ENCODE measurements at places on chromosomes 3 and 15.

- no peak for DNase-seq
These were observed 56.0 kb downstream of the PDE8A start for GRCh38 chr15:85037641-85038040.

- DNase-seq = no peak
These were observed 33.8 kb downstream of the PIK3R4 start for GRCh38 chr3:130712718-130713423.

DNA sequence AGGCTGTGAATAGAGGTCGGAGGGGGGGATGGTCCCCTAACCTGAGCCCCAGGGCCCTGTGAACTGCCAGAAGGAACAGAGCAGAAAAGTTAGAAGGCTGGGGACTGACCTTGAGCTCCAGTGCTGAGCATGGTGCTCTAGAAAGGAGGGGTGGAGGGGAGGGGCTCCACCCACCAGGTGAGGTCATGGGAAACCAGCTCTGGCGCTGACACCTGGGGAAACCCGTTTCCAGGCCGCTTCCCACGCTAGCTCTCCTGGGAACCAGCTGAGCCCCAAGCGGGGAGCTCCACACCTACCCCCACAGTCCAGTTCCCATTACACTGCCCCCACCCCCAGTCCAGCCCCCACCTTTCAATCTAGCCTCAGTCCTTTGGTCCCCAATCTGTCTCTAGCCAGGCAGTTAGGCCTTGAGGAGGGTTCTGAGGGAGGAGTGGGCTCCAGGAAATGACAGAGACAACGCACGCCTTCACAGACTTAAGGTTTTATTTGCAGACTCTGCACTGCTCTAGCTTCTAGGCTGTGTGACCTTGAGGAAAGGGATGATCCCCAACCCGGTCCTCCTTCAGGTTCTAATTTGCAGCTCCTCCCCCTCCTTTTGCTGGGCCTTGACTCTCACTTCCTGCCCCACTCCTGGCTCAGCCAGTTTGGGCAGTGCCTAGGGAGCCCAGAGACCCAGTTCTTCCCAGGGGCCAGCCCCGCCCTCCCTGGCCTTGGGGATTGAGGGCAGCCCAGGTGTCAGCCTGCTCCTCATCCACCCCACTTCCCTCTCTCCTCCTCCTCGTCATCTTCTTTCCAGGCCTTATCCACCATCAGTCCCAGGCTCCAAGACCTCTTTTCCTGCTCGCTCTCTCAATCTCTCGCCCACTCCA, 2.1 kb downstream of the RHOV start:
- no peak for DNase-seq

DNA sequence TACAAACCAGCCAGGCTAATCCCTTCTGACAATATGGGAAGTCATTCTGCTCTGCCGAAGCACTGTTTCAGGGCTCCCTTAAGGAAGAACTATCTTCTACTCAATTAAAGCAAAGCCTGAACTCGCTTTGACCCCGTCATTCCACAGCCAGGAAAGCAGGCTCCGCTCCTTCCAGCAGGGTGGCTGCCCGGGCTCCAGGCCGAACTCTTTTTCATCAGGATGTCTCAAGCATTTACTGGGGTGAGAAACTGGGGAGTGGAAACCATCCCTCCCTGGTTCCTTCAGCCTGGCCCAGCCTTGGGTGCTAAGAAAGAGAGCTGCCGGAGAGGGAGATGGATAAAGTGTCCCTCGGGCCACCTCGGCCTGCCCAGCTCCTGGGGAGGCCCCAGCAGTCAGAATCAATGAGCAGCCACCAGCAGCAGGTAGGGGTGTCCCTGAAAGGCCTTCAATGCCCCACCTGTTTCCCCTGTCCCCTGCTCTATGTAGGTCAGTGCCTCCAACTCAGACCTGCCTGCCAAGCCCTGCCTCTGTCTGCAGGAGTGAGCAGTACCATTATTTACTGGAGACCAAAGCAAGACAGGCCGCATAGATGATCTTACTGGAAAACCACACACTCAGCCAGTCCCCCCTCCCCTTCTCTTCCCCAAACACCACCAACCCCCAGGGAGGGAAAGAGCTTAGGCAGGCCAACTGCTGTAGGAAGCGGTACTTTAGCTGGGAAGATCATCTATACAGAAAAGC, 225.6 kb upstream of the TLE3 start:
- peak; percentile 65 for DNase-seq

- no peak for DNase-seq
These were observed 298.9 kb downstream of the LRTM1 start for GRCh38 chr3:54628888-54629441.

DNA sequence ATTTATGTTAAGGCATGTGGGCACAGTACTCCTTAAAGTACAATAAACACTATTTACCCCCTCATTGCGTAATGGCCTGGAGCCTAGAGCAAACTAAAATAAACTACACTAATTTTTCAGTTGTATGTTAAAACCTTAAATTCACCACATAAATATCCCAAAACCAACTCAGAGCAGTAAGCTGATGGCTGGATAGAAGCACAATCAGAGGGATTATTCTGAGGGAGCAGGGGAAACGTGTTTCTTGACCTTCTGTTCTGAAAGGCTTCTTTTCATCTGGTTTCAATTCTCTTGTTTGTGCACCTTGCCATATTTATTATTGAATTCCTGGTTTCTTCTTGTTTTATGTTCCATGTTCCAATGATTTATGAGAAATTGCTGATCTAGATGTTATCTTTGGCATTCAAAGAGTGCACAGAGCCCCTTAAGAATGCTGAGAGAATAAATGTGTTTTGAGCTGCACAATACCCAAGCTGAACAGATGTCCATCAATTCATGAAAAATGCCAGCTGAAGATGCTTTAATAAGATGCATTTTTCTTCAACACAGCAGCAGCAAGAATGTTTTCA, 29.6 kb downstream of the RPL22L1 start:
- DNase-seq = no peak

DNA sequence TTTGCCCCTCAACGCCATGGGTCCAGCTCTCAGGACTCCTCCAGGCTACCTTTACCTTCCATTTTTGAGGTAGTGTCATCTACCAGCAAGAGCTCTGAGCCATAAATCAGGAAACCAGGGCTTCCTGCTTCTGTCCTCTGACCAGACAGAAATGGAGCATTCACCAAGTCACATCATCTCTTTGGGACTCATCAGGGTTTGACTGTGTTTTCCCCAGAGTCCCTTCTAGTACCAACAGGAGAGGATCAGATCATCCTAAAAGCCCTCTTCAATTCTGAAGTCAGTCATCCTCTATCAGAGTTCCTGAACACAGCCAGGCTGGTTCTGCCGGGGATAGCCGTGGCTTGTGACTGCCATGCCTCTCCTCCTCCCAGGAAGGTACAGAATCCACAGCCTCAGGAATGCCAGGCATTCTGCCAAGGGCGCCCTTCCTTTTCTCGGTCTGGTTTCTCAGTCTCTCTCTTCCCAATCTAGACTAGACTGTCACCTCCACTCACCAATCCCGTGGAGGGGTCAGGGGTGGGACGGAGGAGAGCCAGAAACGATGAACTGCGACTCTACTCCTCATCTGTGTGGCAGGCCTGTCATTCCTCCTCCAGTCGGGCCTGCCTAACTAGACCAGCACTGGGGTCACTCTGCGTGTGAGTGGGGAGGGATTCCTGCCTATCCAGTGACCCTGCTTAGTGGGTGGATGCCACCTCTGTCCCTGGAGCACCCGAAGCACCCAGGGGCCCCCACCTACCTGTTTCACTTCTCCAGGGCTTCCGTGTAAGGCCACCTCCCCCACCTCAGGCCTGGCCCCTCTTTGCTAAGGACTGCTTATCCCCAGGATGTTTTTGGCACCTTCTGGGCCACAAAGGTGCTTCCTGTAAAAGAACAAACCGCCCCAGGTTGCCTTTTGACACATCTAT, 30.9 kb downstream of the CCNL1 start:
- peak; percentile 16 for DNase-seq

- DNase-seq = no peak
These were observed 31.3 kb downstream of the LDHAL6B start for GRCh38 chr15:59237924-59238331.

- no peak for DNase-seq
These were observed 147.8 kb upstream of the IL12A start for GRCh38 chr3:159840703-159841299.

- DNase-seq = no peak
These were observed 37.6 kb downstream of the TMCC1 start for GRCh38 chr3:129855832-129856419.

GRCh38 chr3:117809186-117810081, 1099.9 kb downstream of the TUSC7 start:
- no peak for DNase-seq

DNA sequence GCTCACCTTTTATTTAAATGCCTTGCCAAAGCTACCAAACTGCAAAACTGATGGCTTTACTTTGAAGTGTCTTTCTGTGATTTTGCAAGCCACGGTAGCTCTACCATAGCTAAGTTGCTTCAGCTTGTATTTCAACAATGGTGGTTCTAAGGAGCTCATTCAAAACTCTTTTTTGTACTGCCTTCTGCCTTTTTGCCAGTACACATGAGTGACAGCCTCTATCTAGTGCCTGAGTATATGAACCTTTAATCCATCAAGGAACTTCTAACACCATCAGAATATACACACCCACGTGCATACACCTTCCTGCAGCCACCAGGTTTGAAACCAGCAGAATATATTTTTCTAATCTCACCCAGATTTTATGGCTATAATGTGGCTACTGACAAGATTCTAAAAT, 10.4 kb upstream of the NR2F2 start:
- DNase-seq = peak; percentile 25

DNA sequence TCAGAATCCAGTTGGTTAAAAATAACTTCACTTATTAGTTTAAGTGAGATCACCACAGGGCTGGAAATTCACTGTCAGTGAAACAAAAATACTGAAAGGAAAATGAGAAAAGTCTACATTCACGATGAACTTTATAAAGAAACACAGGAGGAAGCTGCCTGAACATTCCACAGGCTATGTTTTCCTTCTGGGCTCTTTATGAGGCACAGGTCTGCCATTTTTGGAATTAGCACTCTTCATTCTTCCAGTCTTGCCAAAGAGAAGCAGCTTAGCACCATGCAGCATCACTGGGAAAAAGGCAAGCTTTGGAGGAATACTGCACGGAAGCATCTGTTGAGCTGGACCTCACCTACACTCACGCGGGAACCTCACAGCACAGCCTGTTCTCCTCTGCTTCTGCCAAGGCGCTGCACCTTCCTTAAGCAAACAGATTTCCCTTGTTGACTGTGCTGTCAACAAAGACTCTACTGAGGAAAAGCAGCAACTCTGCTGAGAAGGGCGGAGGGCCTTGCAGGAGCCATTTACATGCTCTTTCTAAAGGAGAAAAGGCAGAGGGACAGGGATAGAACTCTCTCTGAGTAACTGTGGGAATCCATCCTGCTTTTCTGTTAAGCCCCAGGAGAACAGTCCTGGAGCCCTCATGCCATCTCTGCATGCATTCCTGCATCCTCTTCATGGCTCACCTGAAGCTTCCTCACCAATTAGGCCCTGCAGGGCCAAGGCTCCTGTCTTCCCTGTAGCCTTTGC, 15.7 kb downstream of the SUSD5 start:
- peak; percentile 8 for DNase-seq

- DNase-seq = no peak
These were observed 7.8 kb downstream of the CLDND1 start for GRCh38 chr3:98514948-98515347.

- no peak for DNase-seq
These were observed 27.5 kb upstream of the MAPKBP1 start for GRCh38 chr15:41746802-41747201.

- peak; percentile 68 for DNase-seq
These were observed 36.3 kb downstream of the APBA2 start for GRCh38 chr15:28921919-28922706.

DNA sequence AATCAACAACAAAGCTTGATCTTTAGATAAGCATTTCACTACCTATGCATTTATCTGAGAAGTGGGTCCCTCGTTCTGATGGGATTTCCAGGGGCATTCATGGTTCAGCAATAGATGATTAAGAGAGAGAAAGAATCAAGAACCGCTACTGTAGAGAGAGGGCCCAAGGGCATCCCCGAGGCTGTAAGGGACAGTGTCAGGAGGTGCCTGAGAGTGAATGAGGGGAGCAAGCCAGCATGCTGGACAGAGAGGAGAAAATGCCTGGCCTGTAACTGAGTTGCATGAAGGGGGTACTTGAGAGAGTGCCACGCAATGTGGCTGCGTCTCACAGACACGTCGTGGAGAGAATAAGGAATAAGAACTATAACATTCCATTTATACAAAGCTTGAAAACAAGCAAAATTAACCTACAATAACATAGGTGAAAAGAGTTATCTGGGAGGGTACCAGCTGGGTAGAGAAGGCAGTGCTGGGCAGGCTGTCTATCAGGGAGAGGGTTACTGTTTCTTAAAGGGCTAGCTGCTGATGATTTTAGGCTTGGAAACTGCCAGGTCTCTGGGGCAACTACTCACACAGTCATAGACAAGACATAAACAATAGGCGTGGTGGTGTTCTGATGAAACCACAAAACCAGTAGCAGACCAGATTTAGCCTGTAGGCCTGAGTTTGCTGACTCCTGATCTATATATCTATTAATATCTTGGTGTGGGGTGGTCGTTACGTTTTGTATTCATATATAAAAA, 374.6 kb upstream of the CFAP20DC start:
- no peak for DNase-seq

- peak; percentile 82 for DNase-seq
These were observed 51.6 kb upstream of the CP start for GRCh38 chr3:149273096-149273751.

- DNase-seq = no peak
These were observed 6.8 kb downstream of the PLA2G4F start for GRCh38 chr15:42149493-42150218.

GRCh38 chr3:187795207-187795960, 50.1 kb upstream of the BCL6 start:
- no peak for DNase-seq

DNA sequence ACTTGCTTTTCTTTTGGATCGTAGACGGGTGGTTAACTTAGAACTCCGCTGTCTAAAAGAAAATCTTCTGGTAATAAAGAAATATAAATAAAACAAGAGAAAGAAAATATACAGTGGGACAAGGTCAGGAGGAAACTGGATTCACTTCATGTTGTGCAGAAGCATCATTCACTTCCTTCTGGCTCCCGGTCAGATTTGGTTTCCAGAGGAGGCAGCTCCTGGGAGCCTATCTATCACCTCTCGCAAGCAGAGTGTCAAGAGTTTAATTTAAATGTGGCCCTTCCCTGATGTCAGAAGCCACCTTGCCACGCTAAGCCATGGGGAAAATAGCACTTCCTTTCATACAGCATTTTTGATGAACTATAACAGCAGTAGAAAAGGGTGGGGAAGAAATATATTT, 139.1 kb downstream of the NSMCE3 start:
- DNase-seq = no peak

- no peak for DNase-seq
These were observed 471.5 kb upstream of the AGTR1 start for GRCh38 chr3:148226246-148226645.

DNA sequence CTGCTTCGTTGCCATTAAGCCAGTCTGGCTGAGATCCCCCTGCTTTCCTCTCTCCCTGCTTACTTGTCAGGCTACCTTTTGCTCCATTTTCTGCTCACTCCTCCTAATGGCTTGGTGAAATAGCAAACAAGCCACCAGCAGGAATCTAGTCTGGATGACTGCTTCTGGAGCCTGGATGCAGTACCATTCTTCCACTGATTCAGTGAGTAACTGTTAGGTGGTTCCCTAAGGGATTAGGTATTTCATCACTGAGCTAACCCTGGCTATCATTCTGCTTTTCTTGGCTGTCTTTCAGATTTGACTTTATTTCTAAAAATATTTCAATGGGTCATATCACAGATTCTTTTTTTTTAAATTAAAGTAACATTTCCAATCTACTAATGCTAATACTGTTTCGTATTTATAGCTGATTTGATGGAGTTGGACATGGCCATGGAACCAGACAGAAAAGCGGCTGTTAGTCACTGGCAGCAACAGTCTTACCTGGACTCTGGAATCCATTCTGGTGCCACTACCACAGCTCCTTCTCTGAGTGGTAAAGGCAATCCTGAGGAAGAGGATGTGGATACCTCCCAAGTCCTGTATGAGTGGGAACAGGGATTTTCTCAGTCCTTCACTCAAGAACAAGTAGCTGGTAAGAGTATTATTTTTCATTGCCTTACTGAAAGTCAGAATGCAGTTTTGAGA, 25.0 kb downstream of the CTNNB1 start:
- DNase-seq = no peak

Data from neural progenitor cell (in vitro differentiated cells).